Skin of body (tissue), 3 donors: ENCODE measurements at places on chromosomes 16 and 17.
A peak's percentile ranks its signal among the peaks of the same experiment; 100 is the strongest.

DNA sequence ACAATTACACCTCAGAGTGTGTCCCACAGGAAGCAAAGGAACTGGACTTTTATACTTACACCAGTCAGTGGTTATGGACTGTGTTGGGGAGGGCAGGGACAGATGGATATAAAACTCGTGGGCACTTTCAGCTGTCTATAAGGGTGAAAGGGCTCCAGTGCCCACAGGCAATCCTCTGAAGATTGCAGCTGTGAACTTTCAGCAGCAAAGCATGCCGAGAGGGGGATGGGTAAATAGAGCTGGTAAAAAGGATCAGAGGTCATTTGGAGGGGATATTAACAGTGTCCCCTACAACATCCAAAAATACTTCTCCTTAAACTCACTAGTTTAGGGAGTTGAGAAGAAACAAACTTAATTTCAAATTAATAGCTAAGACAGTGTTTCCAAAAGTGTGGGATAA lies 13.3 kb upstream of the RFWD3 start:
- DNase-seq = no peak

DNA sequence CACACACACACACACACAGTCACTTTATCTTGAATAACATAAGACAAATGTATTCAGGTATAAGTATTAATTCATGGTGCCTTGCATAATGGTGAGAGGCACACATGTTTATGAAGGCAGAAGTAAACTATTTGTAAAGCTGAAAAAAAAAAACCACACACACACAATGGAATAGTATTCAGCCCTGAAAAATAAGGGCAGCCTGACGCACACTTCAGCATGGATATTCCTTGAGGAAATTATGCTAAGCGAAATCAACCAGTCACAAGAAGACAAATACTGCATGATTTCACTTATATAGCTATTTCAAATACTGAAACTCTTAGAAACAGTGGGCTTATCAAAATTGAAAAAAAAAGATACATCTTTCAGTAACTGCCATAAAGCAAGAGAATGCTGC lies 200.2 kb upstream of the RBFOX1 start:
- DNase-seq = no peak

DNA sequence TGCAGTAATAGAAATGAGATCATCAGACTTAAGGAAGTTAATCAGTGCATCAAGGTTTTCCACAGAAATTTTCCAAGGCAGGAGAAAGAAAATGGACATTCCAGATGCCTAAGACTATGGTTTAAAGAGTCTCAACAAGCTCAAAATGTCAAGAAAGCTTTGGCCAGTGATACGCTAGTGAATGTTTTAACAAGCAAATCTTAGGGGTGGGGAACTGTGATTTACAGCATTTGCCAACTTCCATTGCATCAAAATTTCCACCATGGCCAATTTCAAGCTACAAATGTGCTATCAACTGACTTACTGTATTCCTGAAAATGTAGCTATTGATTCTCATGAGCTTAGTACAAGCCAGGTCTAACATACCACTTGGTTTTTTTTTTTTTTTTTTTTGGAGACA lies 82.4 kb upstream of the CLEC3A start:
- DNase-seq = peak; percentile 39

GRCh38 chr17:77772899-77773358 lies 185.6 kb upstream of the TNRC6C start:
- no peak for DNase-seq

GRCh38 chr17:67502151-67502550 lies 125.1 kb downstream of the PITPNC1 start:
- DNase-seq = no peak

DNA sequence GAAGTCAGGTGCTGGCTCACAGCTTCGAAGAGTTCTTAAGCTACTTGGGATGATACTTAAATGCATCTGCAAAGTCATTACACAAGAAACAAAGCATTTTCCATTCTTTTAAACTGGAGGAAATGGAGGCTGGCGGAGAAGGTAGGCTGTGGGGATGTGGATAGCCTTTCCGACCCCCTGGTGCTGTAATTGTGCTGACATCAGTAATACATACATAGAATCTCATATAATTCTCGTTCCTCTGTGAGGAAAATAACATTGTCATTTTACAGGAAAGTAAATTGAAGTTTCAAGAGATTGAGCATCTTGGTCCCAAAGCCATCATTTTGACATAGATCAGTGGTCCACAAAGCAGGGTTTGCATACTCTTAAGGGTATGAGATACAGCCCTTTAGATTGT lies 39.5 kb downstream of the UTP18 start:
- DNase-seq = no peak

DNA sequence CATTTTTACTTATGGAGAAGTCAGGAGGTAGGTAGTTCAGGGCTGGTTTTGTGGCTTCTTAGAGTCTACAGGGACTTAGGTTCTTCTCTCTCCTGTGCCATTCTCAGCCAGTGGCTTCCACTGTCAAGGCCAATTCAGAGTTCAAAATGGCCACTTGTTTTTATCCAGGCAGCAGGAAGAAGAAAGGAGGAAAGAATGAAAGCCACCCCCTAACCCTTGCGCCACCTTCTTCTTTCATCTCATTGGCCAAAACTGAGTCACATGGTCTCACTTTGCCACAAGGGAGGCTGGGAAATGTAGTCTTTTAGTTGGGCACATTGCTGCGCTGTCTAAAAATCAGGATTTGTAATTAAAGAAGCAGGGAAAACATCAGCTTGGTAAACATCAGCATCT lies 60.8 kb upstream of the MED9 start:
- DNase-seq = no peak

- DNase-seq = no peak
Observed at GRCh38 chr16:2365397-2366294, 25.1 kb upstream of the ABCA3 start.

GRCh38 chr16:15398618-15399316 lies 3.2 kb downstream of the MPV17L start:
- no peak for DNase-seq

DNA sequence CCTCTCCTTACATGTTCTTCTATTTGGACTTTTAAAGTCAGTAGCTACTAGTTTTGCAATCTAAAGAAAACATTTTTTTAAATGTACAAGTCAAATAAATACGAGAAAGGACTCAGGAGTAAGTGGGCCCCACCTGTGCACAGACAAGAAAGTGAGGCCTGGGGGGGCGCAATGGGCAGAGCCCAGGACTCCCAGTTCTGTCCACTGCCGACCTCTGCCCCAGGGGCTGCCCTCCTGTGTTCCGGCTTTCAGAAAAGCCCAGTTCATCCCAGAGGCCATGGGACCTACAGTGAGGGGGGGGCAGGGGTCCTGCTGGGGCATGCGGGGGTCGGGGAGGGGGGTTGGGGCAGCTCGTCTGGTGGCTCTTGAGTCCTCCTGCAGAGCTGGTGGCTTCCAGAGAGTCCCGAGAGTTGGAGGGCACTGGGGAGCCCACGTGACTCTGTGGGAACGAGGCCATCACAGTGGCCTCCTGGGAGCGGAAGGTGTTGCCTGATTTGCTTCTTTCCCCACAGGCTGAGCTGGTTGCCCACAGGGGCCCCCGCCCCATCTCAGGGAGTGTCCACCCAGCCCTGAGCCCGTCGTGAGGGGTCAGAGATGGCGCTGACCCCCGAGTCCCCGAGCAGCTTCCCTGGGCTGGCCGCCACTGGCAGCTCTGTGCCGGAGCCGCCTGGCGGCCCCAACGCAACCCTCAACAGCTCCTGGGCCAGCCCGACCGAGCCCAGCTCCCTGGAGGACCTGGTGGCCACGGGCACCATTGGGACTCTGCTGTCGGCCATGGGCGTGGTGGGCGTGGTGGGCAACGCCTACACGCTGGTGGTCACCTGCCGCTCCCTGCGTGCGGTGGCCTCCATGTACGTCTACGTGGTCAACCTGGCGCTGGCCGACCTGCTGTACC lies 2.4 kb downstream of the UTS2R start:
- DNase-seq = no peak
